ENCODE measurements at places on chromosomes 16 and 17.
A peak's percentile ranks its signal among the peaks of the same experiment; 100 is the strongest.

DNA sequence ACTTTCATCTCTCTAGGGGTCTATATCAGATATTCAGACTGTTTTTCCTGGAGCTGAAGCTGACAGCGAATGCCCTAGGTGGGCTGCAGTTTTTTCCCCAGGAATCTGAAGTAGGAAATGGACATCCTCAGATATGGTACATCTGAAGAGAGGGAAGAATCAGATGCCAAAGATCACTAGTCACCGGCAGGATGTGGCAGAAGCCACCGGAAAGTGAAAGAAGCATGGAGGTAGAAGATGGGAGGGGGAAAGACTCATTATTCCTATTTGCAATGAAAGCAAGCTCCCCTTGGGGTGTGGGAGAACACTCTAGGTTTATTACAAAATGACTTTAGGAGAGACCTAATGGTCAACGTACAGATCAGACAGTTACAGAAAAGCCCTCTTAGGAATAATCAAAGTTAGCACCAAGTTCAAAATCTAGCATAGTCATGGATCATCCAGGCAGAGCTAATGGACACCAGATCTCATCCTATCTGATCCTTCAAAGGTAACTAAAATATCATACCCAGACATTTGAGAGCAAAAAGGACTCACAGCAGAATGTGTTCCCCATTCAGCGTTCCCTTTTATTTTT is 110.7 kb downstream of the HS3ST3A1 start:
- DNase-seq: no peak

GRCh38 chr16:17056666-17057065 is 414.1 kb downstream of the XYLT1 start:
- DNase-seq: no peak

GRCh38 chr17:42980766-42981397 is 517 bp downstream of the RUNDC1 start:
- peak; percentile 74 for DNase-seq

DNA sequence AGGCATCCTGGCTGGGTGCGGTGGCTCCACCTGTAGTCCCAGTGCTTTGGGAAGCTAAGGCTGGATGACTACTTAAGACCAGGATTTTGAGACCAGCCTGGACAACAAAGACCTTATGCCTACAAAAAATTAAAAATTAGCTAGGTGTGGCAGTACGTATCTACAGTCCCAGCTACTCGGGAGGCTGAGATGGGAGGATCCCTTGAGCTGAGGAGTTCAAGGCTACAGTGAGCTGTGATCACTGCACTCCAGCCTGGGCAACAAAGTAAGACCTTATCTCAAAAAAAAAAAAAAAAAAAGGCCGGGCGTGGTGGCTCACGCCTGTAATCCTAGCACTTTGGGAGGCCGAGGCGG is 6.1 kb downstream of the MVP start:
- no peak for DNase-seq

DNA sequence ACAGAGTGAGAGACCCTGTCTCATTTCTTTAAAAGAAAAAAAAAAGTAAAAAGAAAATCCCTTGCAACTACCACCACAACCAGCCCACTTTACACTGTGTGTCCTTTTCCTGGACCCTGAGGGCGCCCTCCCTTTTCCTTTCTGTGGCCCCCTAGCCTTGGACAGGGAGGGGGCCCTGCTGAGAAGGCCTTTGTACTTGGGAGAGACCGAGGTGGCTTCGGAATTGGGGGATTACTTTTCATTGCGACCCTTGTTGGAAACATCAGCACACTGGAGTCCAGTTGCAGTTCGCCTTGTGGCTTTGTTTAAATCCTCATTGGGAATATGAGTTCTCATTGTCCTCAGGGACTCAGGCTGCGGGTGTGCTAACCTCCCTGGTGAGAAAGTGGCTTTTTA is 9.4 kb upstream of the DNASE1 start:
- no peak for DNase-seq

GRCh38 chr17:79532107-79532790 is 78.6 kb downstream of the RBFOX3 start:
- DNase-seq: no peak

DNA sequence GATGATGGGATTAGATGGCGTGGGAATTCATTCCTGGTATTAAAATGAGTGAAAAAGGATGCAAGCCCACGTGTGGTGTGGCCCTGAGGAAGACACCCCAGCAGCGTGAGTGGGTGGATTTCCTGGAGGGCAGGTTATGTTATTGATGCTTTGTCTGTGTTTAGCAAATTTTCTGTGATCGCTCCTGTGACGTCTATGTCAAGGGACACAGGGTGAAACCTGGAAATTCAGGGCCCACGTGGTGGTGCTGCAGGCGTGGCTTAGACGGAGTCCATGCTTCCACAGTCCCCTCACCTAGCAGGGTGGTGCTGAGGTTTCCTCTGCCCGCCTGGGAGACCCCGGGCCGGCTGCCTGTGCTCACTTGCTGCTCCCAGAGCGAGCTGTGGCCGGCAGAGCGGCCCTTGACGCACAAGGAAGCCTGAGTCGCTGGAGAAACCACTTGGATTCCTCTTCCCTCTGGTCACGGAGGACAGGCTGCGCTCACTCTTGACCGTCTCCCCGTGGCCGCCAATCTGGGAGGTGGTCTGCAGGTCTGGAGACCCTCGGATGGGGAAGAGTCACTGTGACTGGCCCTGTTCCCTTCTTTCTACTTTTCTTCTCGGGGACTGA is 23.4 kb downstream of the BAIAP2 start:
- DNase-seq: no peak

GRCh38 chr17:46270032-46270431 is 24.9 kb upstream of the LRRC37A start:
- DNase-seq: no peak

DNA sequence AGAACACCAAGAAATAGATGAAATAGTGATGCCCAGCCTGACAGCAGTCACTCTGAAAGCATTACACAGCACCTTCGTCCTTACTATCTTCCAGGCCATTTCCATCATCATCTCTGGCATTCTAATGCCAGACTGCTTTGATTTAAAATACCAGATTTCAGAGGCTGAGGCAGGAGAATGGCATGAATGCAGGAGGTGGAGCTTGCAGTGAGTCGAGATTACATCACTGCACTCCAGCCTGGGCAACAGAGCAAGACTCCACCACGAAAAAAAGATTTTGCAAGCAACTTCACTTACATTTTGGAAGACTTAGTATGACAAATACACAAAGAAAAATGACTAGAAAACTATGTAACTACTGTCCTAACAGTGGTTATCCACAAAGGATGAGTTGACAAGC is 244.0 kb downstream of the CPPED1 start:
- DNase-seq: no peak

DNA sequence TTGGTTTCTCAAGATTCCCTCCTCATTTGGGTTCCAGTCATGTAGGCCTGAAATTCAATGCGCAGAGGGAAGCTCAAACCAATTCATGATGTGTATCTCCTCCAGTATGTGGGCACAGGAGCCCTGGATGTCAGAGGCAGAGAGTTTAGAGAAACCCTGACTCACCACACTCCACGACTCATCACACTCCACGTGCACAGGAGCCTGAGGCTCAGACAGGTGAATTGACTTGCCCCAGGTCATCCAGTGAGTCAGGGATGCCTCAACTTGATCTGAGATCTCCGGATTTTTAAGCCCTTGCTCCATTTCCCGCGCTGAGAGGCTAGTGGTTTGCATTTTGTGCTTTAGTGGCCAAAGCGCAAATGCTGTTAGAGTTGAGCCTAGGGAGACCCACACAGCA is 183.9 kb downstream of the HAPSTR1 start:
- no peak for DNase-seq

DNA sequence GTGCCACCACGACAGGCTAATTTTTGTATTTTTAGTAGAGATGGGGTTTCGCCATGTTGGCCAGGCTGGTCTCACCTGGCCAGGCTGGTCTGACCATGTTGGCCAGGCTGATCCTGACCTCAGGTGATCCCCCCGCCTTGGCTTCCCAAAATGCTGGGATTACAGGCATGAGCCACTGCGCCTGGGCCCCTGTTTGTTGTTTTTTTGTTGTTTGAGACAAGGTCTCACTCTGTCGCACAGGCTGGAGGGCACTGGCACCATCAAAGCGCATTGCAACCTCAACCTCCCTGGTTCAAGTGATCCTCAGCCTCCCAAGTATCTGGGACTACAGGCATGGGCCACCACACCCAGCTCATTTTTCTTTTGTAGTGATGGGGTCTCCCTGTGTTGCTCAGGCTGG is 43.7 kb upstream of the TAOK1 start:
- no peak for DNase-seq

GRCh38 chr17:57004944-57005579 is 27.1 kb downstream of the SCPEP1 start:
- peak; percentile 92 for DNase-seq

DNA sequence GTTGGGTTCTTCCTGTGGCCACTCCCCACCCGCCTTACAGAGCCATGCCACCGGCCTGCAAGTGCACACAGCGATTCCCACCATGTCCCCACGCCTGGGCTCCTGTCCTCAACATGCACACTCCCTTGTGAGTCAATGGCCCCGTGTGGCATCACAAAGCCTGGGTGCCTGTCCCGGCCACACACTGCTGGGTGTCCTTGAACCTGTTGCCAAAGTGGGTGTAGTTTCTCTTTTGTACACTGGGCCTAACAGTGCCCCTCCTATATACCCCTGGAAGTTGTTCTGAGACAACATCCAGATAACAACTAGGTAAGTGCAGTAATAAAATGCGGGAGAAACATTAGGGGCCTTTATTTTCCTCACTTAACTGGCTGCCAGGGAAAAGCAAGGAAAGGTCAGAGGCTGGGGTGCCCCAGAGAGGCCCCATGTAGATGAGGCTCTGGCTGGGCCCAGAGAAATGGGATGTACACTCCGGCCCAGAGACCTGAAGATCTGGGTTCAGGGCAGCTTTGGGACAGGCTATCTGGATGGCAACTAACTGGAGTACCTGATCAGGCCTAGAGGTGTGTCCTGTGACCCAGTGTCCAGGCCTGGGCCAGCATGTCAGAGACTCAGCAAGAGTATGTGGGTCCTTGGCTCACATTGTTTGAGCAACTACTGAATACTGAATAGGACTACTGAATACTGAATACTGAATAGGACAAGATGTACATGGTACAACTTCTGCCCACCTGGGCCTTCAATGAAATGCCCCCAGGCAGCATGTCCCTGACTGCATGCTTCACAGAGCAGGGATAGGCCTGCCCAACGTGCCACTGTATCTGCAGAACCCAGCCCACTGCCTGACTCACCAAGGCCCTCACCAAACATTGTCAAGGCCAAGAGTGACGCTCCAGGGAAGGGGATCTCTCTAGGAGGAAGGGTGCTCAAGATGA is 8.3 kb downstream of the ABCC3 start:
- no peak for DNase-seq

GRCh38 chr17:80023481-80024205 is 12.0 kb downstream of the TBC1D16 start:
- DNase-seq: no peak

- DNase-seq: no peak
Observed at GRCh38 chr16:7423434-7424044, 90.9 kb downstream of the RBFOX1 start.

DNA sequence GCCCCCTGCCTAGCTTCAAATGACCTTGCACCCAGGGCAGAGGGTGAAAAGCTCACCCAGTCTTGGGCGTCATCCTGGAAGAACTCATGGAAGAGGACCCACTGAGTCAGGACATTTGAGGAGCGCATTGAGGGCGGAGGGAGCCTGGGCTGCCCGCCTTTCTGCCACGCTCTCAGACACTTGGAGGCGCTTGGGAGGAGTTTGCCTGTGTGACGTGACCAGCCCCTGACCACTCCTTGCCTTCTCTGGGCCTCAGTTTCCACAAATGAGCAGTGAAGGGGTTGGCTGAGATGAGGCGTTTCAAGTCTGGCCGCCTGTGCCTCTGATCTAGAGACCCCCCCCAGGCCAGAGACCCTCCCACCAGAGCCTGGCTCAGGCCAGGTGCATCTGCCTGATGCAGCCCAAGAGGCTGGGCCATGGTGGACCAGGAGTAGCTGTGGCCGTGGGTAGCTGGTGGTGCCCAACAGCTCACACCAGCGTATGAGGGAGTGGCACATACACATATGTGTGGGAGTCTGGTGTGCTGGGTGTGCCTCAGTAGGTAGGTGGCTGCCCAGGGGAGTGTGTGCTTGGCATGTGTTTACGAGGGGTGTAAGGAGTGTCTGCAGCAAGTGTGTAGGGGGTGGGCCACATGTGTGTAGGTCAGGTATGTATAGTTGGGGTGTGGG is 80.2 kb upstream of the TOB1 start:
- DNase-seq: no peak

DNA sequence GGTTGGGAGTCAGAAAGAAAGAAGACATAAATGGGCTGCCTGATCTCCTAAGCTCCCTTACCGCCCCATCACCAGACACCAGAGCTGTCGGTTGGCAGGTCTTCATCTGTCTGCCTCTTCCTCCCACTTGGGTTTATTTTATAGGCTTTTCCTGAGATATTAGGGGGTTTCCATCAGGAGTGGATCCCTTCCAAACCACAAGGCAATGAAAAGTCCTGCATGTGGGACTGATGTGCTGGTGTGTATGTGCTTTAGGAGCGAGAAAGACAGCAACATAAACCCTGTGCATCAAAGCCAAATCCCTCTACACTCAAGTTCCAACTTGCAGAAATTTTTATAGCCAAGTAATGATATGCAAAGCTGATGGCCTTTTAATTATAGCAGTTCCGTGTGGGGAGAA is 389.5 kb downstream of the SLC39A11 start:
- no peak for DNase-seq

GRCh38 chr17:2856727-2857126 is 60.5 kb downstream of the RAP1GAP2 start:
- no peak for DNase-seq

DNA sequence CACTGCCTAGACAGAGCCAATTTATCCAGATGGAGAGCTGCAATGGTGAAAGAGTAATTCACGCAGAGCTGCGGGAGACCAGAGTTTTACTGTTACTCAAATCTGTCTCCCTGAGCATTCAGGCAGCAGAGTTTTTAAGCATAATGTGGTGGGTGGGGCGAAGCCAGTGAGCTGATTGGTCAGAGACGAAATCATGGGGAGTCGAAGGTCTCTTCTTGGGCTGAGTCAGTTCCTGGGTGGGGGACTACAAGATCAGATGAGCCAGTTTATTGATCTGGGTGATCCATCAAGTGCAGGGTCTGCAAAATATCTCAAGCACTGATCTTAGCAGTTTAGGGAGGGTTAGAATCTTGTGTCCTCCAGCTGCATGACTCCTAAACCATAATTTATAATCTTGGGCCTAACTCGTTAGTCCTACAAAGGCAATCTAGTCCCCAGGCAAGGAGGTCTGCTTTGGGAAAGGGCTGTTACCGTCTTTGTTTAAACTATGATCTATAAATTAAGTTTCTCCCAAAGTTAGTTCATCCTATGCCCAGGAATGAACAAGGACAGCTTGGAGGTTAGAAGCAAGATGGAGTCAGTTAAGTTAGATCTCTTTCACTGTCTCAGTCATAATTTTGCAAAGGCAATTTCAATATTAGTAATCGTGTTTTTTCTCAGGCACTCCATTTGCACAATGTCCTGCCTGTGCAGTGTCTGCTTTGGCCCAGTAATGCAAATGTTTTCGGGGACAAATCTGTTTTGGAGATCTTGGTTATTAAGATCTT is 27.0 kb downstream of the PIGL start:
- DNase-seq: no peak
